Lower leg skin (tissue), 4 donors: ENCODE measurements at places on chromosomes 5 and 9.
A peak's percentile ranks its signal among the peaks of the same experiment; 100 is the strongest.

DNA sequence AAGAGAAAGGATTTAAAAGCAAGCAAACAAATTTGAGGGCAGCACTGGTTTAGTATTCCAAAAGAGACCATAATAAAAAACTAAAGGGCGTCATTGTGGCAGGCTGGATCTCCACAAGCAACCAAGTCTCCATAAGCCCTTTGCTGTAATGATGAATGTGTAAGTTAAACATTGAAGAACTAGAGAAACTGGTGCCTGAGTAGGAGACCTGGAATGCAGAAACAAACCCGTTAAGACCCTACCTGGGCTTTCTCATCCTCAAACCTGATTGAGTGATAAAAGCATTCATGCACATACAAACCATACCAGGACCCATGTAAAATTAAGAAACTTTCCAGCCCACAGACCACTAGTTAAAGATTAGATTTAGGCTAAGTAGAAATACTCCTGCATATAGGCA, 1.9 kb upstream of the SCGB3A2 start:
- no peak for DNase-seq

GRCh38 chr9:34203992-34204635, 25.3 kb downstream of the UBAP1 start:
- no peak for DNase-seq

DNA sequence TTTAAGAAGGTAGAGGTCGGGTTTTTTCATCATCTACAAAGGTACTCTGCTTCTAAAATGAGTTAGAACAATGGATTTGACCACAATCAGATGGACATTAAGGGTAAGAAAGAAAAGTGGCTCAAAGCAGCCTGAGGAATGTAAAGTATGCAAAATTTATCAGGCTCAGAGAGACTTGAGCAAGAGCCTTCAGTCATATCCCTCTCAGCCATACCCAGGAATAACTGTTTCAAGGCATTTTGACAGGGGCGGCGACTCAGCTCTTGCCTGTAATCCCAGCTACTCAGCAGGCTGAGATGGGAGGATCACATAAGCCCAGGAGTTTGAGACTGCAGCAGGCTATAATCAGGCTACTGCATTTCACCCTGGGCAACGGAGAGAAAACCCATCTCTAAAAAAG, 38.8 kb upstream of the ANXA2R start:
- peak; percentile 20 for DNase-seq

GRCh38 chr5:168975331-168975730, 325.6 kb downstream of the SLIT3 start:
- DNase-seq, result no peak

- no peak for DNase-seq
These were observed 75.4 kb upstream of the SELENOP start for GRCh38 chr5:42887097-42887496.

DNA sequence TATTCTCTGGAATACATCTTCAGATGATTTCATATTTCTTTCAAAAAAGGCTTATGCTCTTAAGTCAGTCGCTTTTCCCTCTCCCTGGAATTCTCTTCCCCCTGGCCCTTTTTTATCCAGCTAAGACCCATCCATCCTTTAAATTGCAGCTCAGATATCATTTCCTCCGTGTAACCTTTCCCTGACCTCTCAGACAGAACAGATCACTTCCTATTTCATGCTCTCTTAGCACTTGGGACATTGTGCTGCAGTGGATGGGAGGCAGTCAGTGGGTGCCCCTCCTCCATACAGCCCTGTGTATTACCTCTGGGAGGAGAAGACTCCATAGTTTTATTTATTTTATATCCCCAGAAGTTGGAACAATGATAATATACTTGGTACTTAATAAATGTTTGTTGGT, 423.4 kb downstream of the ISL1 start:
- no peak for DNase-seq
